ENCODE measurements at places on chromosomes 5 and 9.
A peak's percentile ranks its signal among the peaks of the same experiment; 100 is the strongest.

- no peak for DNase-seq
These were observed 334.4 kb downstream of the ARHGEF28 start for GRCh38 chr5:73960426-73960825.

GRCh38 chr9:96344458-96345180 is 38.9 kb downstream of the SLC35D2 start:
- no peak for DNase-seq

DNA sequence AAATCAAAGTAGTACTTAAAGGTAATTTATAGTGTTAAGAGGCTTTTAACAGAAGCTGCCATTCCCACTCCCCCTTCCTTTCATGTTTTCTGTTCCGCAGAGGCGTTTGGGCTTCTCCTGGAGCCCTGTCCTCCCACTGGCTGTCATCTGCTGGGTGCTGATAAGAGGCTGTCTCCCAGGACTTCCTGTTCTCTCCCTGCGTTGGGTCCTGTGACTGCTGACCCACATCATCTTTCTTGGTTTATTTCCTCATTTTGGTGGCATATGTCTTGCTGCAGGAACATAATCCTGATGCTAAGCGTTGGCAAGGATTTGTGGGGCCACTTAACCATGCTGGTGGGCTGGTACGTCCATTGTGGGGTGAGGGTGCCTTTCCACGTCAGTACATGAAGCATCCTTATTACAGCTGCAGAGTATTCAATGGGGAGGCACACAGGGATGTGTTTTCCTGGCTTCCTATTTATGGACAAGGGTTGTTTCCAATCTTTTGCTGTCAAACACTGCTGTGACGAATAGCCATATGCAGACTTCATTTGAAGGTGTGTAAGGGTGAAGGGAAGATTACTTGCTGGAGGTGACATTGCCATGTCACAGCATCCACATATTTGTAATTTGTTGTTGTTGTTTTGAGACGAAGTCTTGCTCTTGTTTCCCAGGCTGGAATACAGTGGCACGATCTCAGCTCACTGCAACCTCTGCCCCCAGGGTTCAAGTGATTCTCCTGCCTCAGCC is 22.3 kb upstream of the RNF130 start:
- DNase-seq, result no peak

GRCh38 chr5:149474198-149474597 is 77.0 kb downstream of the CSNK1A1 start:
- no peak for DNase-seq

DNA sequence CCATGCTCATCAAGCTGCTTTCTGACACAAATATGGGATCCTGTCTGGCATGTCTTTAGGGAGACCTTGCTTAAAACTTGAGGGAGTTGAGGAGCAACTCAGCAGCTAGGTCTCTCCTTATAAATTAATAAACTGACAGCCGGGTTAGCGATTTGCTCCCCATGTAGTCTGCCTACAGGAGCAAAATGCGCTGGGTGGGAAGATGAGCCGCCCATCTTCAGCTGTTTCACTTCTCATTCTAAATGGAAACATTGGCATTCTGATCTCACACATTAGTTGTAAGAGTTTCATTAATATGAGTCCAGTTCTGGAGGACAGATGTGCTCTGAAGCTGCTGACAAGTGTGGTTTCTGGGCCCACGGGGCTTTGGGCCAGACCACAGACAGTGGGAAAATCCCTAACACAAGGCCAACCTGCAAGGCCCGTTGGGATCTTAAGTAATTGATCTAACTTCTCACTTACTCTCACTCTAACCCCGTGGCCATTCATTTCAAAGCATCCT is 197.0 kb downstream of the MCTP1 start:
- DNase-seq, result no peak

GRCh38 chr5:14410394-14411201 is 171.0 kb upstream of the OTULINL start:
- DNase-seq, result no peak

GRCh38 chr9:114363424-114363823 is 24.4 kb downstream of the AKNA start:
- no peak for DNase-seq

DNA sequence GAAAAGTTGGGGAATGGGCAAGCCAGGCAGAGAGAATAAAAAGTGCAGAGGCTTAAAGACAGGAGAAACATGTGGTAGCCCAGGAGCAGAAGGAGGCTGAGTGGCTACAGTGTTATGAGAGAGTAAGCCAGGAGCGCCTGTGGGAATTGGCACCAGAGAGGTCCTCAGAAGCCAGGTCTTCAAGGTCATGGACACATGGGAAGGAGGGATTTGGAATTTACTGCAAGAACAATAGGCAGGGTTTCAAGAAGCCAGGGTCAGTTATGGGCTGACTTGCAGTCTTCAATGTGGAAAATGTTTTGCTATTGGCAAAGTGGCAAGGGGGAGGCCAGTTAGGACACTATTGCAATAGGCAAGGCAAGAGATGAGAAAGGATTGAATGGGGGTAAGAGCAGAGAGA is 29.3 kb downstream of the ERAP1 start:
- DNase-seq, result no peak

- no peak for DNase-seq
These were observed 60.1 kb upstream of the HSPA9 start for GRCh38 chr5:138635265-138635664.

- no peak for DNase-seq
These were observed 82.4 kb upstream of the SELENOP start for GRCh38 chr5:42894057-42894456.

- DNase-seq, result no peak
These were observed 68.5 kb downstream of the ANKRD31 start for GRCh38 chr5:75168026-75168735.

DNA sequence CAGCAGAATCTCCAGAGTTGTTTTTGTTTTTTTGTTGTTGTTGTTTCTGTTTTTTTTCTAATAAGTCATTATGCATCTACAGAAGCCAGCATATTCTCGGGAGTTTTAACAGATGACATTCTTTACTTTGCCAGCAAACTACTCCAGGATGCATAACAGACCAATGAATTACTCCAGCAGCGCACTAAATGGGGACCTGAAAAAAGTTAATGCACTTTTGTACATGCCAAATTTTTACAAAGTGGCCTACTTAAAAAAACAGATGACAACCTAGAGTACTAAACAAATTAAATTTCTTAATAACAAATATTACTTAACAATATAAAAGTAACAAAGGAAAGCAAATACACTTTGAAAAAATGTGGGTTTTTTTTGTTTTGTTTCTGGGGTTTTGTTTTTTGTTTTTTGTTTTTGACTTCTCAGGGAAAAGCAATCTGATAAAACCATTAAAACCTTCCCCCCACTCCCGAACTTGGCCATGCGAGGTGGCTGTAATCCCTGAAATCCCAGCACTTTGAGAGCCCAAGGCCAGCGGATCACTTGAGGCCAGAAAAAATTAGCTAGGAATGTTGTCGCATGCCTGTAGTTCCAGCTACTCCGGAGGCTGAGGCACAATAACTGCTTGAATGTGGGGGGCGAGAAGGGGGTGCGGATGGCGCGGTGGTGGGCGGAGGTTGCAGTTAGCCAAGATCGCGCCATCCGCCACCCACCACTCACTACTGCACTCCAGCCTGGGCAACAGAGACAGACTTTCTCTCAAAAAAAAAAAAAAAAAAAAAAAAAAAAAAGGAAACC is 352.4 kb downstream of the CETN3 start:
- DNase-seq, result no peak

DNA sequence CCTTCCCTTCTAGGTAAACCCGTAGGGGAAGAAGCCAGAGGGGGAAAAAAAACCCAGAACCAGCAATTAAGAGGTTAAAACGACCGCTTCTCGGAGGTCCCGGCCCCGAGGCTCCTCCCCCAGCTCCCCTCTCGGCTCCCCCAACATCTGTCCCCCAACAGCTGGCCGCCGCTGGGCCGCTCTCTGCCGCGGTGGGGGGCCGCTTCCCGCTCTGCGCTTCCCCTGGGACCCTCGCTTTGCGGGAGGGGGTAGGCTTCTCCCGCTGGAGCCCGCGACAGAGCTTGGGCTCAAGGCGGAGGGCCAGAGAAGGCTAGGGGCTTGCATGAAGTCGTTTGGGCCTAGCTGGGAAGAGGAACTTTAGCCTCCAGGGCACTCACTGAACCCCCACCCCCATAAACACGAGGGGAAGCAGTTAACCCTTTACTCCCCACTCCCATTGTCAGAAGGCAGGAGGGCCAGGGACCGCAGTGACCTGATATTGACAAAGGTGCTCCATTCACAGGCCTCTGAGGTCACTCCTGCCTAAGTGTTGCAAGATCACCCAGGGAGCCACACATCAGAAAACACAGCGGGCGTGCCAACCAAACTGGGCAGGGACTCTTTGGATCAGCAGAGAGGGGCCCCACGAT is 7.5 kb downstream of the LHX6 start:
- no peak for DNase-seq

- DNase-seq, result no peak
These were observed 104.7 kb upstream of the GPR151 start for GRCh38 chr5:146620669-146621051.

- DNase-seq, result no peak
These were observed 8.8 kb downstream of the LHFPL2 start for GRCh38 chr5:78639791-78640190.

GRCh38 chr9:116027951-116028350 is 125.6 kb upstream of the PAPPA start:
- DNase-seq, result no peak

- no peak for DNase-seq
These were observed 39.4 kb upstream of the TRAF1 start for GRCh38 chr9:120966013-120966369.

GRCh38 chr5:36939969-36940858 is 63.6 kb downstream of the NIPBL start:
- no peak for DNase-seq

- no peak for DNase-seq
These were observed 169.2 kb downstream of the C9orf50 start for GRCh38 chr9:129451669-129452068.

DNA sequence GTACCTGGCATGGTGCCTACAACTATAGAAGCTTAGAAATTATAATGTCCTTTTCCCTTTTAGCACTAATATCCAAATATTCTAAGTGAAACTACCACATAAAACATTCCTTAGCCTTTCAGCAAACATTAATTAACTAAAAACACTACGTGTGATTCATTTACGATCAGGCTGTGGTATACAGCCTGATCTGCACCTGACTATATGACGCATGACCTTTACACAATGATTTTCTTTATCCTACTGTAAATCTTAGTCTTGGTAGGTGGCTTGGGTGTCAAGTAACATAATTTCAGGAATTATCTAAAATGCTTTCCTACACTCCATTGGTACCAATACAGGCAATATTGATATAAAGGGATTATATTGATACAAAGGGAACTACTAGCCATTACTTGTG is 686.7 kb downstream of the DTWD2 start:
- DNase-seq, result no peak

DNA sequence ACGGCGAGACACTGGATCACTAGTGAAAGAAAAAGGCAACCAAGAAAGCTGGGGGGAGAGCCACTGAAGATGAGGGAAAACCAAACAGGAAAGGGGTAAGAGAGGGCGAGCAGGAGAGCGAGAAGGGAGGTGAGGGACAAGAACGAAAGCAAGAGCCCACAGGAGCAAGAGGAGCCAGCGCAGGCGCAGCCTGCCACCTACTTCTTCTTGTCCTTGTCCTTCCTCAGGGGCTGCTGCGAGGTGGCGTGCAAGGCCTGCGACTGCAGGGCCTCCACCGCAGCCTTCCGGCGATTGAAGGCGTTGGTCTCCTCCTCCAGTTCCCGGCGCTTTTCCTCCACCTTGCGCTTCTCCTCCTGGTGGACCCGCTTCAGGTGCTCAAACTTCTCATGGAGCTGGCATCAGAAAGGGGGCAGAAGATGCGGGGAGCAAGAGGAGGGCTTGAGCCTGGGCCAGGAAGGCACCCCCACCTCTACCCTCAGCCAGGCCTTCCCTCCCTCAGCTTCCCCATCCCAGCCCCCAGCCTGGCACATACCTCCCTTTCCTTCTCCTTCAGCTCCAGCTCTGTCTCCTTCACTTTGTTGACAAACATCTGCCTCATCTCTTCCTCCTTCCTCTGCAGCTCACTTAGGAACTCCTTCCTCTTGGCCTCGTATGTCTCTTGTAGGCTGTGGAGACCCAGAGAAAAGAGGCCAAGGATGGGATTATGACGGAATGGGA is 13.5 kb downstream of the CCNI2 start:
- DNase-seq, result no peak

GRCh38 chr5:67855523-67855922 is 360.0 kb upstream of the PIK3R1 start:
- DNase-seq, result no peak

DNA sequence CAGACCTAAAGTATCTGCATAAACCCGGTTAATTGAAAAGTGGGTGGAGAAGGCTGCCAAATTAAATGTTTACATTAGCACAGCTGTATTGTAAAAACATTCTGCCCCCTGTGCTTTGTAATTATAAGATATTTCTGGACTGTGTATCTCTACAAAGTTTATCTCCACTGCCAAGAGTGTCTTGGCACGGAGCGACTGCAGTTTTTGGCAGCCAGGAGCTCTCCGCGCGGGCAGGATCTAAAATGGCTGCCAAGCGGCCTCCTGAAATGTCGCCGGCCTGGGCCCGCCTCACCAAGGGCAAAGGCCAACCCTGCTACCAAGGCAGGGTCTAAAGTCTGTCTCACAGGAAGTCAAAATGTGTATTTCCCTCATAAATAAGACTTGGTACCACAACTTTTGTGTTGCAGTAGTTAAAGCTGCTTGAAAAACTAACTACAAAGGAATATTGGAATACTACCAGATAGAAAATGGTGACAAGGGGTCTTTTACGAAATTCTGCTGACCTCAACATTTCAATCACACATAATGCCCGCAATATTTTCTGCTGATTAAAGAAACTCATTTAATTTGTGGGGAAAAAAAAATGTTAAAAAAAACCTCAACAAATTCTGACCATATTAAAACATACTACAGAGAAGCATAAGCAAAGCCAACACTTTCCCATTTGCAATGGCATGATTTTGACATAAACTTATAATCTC is 110.4 kb downstream of the NFIB start:
- DNase-seq, result no peak

DNA sequence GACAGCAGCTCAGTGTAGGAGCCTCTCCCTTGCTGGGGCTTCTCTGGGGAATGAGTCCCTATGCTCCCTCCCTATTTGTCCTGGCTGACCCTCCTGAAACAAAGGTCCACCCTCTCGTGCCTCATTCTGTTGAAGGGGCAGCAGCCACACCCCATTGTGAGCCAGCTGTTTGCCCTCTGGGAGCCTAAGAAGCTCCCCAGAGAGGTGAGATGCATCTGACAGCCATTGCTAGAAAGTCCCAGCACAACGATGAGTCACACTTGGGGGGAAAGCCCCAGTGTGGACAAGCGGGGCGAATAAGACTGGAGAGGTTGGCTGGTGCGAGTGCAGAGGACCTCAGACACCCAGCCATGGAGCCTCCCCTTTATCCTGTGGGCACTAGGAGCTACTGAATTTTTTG is 101.4 kb downstream of the PPARGC1B start:
- DNase-seq, result no peak

DNA sequence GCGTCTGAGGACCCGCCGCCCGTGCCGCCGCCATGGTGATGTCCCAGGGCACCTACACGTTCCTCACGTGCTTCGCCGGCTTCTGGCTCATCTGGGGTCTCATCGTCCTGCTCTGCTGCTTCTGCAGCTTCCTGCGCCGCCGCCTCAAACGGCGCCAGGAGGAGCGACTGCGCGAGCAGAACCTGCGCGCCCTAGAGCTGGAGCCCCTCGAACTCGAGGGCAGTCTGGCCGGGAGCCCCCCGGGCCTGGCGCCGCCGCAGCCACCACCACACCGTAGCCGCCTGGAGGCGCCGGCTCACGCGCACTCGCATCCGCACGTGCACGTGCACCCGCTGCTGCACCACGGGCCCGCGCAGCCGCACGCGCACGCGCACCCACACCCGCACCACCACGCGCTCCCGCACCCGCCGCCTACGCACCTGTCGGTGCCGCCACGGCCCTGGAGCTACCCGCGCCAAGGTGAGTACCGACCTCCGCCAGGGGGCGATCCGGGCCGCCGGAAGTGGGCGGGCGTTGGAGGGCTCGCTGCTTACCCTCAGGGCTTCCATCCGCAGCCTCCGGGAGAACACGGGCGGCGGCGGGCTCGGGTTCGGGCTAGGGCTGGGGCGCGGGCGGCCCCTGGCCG is 8.5 kb downstream of the PRR7 start:
- peak; percentile 89 for DNase-seq
